H7 (cell line): ENCODE measurements at places on chromosomes 2 and 18.

GRCh38 chr2:233945146-233945545, 28.0 kb downstream of the TRPM8 start:
- no peak for DNase-seq

GRCh38 chr18:27942706-27943105, 234.2 kb downstream of the CDH2 start:
- no peak for DNase-seq

- no peak for DNase-seq
Measured at GRCh38 chr2:13676269-13676668, 956.2 kb upstream of the LRATD1 start.

- DNase-seq, result peak; percentile 75
Measured at GRCh38 chr18:32771169-32771751, 1.6 kb downstream of the KLHL14 start.

- DNase-seq, result no peak
Measured at GRCh38 chr2:216645636-216645950, 12.4 kb downstream of the IGFBP2 start.

DNA sequence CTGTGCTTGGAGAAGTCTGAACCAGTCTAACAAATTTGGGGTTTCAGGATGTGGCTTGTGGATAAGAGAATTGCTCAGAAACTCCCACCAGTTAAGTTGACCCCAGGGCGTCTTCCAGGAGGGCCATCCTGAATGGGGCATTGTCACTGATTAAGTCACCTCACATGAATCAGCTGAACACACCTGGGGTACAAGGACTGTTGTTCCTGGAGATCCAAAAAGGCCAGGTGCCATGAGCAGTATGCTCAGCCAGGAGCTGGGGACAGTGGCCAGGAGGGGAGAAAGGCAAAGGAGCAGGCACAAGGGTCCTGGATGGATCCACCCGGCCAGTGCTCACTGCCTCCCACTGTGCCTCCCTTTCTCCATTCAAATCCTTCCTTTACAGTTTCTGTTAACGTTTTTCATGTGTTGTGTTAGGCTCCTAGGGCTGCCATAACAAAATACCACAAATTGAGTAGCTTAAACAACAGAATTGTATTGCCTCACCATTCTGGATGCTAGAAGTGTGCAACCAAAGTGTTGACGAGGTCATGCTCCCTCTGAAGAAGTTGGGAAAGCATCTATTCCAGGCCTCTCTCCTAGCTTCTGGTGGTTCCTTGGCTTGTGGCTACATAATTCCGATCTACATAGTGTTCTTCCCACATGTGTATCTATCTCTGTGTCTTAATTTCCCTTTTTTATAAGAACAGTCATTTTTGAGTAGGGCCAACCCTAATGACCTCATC, 33.4 kb downstream of the TRABD2A start:
- no peak for DNase-seq

- no peak for DNase-seq
Measured at GRCh38 chr2:140013545-140014203, 1233.5 kb upstream of the NXPH2 start.

DNA sequence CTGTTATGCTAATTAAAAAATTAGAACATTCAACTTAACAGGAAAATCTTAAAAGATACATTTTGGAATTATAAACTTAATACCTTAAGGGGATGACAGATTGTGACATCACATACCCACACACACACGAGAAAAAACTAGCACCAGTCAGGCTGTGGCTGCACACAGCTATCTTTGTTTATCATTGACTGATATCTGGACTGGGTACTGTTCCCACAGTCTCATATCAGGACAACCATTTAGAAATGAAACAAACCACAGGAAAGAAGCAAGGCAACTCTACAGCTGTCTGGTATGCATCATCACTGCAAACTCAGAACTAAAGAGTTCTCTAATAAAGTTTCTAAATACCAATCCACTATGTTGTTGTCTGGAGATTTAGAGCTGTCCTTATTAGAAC, 210.9 kb upstream of the SMAD7 start:
- no peak for DNase-seq

- no peak for DNase-seq
Measured at GRCh38 chr18:48742706-48743475, 204.1 kb downstream of the CTIF start.

- DNase-seq, result no peak
Measured at GRCh38 chr18:11078491-11078890, 70.9 kb downstream of the PIEZO2 start.

- peak; percentile 55 for DNase-seq
Measured at GRCh38 chr2:72136331-72136730, 11.3 kb downstream of the CYP26B1 start.

DNA sequence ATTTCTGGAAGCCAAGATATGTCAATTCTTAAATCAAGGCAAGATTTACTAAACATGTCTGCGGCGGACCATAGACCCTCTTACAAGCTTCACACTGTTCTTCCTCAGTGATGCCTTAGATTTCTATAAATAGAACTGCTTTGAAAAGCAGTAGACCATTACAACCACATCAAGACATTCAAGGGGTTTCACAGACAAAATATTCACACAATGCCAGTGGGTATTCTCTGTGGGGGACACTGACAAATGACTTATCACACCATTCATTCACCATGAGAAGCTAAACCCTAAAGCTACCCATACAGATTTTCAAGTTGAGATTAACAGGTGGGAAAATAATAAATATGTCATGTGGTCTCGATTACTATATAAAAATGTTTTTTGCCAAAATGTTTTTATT, 15.9 kb upstream of the LRRTM4 start:
- DNase-seq, result no peak

DNA sequence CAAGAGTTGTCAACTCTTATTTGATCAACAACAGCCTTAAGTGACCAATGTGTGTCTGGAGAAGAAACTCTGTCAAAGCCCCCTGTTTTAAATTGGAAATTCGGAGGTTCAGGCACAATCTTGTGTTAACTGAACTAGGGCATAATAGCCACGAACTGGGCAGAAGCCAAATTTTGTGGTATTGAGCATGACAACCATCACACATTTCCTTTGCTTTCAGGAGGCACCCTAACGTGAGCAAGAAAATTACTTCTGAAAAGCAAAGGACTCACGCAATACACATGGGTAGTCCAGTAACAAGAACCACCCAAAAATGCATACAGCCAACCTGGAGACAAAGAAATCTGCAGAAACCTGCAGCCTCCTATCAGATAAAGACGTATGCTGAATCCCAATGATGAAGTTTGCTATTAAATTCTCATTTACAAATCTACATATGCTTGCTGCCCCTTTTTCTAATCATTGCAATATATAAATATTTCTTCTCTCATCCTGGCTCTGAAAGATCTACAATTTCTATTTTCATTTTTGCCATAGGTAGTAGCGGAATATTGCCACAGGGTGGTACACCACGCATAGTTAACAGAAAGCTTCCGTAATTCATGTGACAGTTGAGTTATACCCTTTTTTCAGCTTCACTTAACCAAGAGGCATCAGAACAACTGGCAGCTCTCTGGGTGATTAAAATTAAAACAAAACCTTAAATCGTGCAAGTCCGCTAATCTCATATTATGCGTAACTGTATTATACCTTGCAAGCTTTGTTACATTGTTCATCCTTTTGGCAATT, 495.8 kb downstream of the NRXN1 start:
- no peak for DNase-seq

DNA sequence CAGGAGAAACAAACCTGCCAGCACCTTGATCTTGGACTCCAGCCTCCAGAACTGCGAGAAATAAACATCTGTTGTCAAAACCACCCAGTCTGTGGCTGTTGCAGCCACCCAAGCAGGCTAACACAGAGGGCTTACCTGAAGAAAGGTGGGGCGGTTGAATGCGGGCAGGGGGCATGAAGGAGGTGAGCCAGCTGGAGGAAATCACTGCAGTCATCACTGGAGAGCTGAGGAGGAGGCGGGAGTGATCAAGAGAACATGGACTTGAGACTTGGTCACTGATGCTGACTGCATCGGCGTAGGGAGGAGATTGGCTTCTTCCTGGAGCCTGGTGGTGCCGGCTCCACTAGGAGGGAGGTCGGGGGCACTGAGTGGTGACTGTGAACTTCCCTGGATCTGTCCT, 14.6 kb upstream of the ARMC9 start:
- no peak for DNase-seq

DNA sequence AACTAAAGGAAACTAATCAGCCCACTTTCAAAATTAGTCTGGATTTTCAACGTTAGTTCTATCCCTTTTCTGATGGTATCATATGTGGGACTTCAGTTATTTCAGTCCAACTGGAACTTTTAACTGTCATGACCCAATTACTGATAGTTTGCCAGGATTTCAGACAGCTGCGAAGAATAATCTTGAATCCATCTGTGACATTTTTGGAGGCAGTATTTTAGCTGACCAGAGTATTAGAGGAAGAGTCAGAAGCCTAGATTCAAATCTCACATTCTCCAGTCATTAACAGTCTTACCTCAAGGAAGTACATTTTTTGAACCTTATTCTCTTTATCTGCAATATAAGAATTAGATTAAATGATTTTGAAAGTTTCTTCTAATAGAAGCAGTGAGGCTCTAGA, 81.3 kb downstream of the PTRHD1 start:
- no peak for DNase-seq
